Cardiac septum (tissue), 1 donor: ENCODE measurements at places on chromosomes 5 and 9. TPM values are rescaled to one million over a fixed set of nuclear protein-coding genes. Genes with fewer than 3 reads are reported as not detected.
A peak's percentile ranks its signal among the peaks of the same experiment; 100 is the strongest.

Gene EPB41L4A
- total RNA-seq, result 18.0 TPM

DNA sequence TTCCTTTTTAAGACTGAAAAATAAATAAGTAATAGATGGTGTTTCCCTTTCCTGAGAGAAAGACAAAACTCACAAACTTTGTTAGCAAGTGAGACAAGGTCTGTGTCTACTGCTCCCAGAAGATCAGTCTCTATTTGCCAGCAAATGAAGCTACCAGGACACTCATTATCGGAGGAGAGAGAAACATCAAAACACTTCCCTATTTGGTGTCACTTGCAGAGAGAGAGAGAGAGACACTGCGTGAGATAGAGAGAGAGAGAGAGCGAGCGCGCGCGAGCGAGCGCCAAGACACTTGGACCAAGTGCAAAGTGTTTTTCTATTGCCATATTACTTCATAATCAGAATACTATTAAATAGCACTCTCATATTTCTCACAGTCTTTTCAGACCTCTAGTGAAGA is 142.7 kb downstream of the KCNN2 start:
- no peak for DNase-seq

GRCh38 chr9:3088219-3088618 is 244.3 kb upstream of the PUM3 start:
- DNase-seq, result no peak

DNA sequence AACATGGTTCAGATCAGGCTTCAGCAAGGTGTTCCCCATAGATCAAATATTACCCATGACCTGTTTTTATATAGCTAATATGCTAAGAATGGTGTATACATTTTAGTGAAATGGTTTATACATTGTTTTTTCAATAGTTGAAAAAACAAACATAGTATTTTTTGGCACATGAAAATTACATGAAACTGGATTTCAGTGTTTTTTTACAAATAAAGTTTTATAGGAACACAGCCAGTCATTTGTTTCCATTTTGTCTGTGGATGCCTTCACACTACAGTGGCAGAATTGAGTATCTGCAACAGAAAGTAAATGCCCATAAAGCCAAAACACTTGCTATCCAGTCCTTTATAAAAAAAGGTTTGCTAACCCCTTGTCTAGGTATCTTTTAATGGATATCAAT is 134.5 kb upstream of the TNFAIP8 start:
- no peak for DNase-seq

DNA sequence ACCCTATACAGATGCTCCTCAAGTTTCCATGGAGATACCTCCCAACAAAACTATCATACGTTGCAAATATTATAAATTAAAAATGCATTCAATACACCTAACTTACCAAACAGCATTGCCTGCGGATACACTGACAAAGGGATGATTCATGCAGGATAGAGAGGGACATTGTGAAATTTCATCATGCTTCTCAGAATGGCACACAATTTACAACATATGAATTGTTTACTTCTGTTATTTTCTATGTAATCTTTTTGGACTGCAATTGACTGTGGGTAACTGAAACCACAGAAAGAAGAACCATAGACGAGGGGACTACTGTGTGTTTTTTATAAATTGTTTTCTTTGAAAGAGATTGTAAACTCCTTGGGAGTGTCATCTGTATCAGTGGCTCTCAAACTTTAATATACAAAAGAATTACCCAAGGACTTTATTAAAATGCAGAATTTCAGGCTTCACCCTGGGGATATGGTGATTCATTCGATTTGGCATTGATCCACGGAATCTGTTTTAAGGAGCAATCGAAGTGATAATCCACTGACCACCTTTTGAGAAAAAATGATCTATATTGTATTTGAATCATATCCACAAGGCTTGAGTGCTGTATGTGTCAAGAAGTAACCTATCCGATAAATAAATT is 146.4 kb downstream of the SGCD start:
- no peak for DNase-seq

DNA sequence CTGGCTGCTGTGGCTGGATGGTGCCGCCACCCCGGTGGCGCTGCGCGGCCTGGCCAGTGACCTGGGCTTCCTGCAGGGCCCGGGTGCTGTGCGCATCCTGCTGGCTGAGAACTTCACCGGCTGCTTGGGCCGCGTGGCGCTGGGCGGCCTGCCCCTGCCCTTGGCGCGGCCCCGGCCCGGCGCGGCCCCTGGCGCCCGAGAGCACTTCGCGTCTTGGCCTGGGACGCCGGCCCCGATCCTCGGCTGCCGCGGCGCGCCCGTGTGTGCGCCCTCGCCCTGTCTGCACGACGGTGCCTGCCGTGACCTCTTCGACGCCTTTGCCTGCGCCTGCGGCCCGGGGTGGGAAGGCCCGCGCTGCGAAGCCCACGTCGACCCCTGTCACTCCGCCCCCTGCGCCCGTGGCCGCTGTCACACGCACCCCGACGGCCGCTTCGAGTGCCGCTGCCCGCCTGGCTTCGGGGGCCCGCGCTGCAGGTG is 17.5 kb downstream of the CRB2 start:
- DNase-seq, result no peak

GRCh38 chr5:57032151-57032551 is 80.2 kb upstream of the MIER3 start:
- DNase-seq, result no peak

DNA sequence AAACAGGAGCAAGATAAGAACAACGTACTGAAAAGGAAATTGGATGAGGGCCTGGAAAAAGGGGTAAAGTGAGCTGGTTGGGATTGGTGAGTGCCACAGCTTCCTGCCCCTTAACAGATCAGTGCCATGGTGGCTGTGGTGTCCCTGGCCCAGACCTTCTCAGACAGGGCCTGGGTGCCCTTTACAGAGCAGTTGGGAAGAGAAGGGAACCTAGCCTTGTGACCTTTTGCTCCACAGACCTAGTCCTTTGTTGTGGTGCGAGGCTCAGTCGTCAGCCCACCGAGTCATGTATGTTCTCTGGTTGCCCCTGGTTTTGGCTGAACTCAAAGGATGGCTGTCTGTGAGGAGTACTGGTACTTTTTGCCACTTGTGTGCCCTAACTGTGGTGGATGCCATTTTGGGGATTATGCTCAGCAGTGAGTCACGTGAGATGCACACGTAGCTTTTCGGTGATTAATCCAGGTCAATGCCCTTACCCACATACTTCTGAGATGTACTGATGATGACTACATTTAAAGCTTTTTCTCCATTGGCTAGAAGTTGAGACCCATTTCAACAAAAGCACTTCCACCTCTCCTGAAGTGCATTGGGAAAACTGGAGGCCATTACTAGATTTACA is 48.4 kb downstream of the EXOSC2 start:
- DNase-seq, result no peak

GRCh38 chr9:22026696-22027095 is 17.6 kb upstream of the CDKN2B start:
- DNase-seq, result no peak

DNA sequence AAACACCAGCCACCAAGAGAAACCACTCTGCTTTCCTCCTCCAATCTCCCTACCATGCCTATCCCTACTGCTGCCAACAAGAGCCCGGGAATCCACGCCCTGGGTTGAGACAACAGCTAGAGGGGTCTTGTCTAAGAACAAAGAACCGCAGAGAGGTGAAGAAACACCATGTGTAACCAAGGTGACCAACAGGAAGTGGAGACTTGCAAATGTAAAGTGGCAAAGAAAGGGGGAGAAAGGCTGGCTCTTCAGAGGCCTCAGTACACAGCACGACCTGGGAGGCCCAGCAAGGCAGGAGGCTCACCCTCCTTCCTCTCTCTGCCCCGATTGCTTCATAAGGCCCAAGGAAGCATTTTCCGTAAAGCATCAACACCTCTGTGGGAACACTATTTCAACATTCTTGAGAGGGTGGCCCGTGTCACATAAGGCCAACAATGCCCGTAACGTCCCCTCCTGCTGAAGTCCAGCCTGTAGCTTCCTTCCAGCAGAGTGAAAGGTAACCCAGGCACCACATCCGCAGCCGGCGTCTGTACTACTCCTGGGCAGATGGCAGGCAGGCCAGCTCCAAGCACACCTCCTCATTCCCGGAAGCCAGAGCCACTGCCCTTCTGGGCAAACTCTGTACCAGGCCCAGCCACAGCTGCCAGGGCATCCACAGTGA is 18.3 kb downstream of the CCNJL start:
- peak; percentile 79 for DNase-seq

- DNase-seq, result no peak
Measured at GRCh38 chr5:144548936-144549335, 378.3 kb downstream of the KCTD16 start.

DNA sequence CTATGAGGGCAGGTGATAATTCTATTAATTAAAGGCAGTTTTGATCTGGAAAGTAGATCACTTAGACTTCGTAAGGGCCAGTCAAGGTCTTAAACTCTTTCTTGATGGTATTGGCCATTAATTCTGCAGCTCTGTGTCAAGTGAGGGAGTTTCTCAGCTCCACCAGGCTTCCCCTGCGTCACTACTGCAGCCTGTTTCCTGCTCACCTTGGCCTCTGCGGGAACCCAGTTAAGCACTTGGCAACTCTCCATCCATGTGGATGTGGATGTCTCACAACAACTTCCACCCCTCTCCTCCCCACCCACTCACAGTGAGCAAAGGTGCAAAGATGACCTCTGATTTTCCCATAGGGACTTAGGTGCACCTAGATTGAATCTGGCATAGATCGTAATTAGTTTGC is 191.6 kb downstream of the PLK2 start:
- DNase-seq, result no peak

DNA sequence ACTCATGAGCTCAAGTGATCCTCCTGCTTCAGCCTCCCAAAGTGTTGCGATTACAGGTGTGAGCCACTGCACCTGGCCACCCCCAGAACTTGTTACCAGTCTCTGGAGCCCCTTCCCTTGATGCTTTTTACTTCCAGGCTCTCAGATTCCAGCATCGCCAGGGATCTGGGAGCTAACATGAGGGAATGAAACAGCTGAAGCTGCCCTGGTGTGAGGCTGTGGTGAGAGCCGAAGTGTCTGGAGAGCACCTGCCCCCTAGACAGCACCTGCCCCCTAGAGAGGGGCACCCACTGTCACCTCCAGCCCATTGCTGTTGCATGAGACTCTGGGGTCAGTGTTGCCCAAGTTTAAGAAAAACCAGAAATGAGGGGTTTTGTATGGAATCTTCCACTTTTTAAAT is 124.3 kb upstream of the SAP30L start:
- DNase-seq, result no peak

DNA sequence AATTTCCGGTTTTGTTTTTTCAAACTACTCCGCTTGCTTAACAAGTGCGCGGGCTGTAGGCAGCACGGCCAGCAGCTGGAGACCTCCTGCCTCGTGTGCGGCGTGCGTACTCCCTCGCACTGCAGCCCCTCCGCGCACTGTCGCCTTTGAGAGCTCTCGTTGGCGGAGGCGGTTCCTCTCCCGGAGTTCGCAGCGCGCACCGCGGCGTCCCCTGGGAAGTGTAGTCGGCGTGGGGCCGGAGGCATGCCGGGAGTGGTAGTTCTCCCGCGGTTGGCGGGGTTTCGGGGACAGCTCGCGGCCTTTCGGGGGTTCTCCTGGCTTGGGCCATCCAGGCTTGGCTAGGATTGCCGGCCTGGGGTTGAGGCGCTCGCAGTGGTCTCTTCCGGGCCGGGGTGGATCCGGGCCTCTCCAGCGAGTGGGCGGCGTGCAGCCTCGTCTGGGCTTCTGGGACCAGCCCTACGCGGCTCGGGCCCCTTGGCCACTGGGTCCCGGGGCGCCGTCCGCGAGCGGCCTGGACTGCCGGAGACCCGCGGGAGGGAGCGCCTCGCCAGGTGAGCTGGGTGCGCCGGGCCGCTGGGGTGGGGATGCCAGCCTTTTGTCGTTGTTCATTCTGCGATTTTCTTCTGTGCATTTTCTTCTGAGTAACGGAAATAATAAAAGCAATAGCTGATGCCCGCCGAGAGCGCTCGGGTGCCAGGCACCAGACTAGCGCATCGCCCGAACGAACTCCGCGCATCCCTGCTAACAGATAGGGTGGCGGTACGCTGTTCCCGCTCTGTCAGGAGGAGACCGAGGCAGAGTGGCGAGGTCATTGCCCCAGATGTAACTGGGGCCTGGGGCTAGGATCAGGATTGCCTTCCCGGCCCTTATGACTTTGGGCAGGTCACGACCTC is at the start of gene ZNF354C:
TSS of gene ZNF354C (plus strand) at position 258 of the 893 bp plus-strand sequence. CDS start 1,696 bp downstream, outside the sequence.
- peak; percentile 95 for DNase-seq

DNA sequence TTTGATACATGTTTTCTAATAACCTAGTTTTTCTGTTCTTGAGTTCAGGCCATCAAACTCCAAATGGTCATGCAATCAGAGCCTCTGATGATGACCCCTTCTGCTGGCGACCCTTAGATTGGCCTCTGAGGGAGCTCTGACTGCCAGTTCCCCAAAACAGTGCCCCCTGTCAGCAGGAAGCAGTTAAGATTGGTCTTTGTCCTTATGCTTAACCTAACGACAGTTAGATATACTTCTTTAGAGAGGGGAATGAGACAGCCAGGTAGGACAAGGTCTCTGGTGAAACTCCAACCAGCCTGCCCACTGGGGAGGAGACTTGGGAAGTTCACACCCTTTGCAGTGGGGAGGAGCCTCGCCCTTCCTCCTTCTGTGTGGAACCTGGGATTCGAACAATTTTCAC is 390.4 kb upstream of the KIF2A start:
- no peak for DNase-seq
